ENCODE measurements at places on chromosomes 2 and 18.

DNA sequence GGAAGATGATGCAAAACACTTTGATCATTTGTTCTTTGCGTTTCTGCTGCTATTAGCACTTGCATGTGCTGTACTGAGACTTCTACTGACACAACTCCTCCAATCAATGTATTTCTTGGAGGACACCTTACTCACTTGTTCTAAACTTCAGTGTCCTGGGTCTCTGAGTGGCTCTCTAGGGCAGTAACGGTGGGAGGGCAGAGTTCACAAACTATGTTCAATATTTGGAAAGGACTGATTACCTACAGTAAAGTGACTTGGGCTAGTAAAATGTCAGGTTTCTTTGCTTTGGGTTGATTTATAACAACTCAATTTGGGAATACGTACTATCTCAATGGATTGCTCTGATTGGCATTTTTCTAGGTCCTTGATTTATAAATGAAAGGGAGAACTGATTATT is 49.3 kb upstream of the PAX8 start:
- no peak for DNase-seq

GRCh38 chr18:840023-840408 is 28.0 kb upstream of the YES1 start:
- DNase-seq = no peak

- no peak for DNase-seq
These were observed 22.1 kb upstream of the CTDP1 start for GRCh38 chr18:79657342-79657996.

GRCh38 chr18:60560071-60560470 is 187.5 kb upstream of the MC4R start:
- DNase-seq = no peak

GRCh38 chr2:69567157-69567908 is 76.2 kb downstream of the AAK1 start:
- no peak for DNase-seq

GRCh38 chr18:77133835-77134496 is 1.4 kb upstream of the MBP start:
- DNase-seq = no peak

- peak; percentile 49 for DNase-seq
These were observed 496 bp upstream of the ITGA4 start for GRCh38 chr2:181456660-181457120.

DNA sequence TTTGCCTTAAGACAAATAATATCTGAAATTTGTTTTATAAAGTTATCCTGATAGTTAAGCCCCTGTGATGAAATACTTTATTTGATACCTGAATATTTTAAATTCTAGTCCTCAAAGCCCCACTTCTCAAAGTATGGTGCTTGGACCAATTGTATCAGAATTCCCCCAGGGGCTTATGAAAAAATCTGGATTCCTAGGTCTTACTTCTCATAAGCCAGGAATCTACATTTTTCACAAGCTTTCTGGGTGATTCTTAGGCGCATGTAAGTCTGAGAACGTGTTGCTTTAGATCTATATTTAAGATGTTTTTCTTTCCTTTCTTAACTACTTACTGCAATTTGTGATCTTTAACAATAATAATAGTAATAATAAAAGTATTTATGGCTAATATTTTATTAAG is 53.1 kb downstream of the MYO1B start:
- DNase-seq = no peak

DNA sequence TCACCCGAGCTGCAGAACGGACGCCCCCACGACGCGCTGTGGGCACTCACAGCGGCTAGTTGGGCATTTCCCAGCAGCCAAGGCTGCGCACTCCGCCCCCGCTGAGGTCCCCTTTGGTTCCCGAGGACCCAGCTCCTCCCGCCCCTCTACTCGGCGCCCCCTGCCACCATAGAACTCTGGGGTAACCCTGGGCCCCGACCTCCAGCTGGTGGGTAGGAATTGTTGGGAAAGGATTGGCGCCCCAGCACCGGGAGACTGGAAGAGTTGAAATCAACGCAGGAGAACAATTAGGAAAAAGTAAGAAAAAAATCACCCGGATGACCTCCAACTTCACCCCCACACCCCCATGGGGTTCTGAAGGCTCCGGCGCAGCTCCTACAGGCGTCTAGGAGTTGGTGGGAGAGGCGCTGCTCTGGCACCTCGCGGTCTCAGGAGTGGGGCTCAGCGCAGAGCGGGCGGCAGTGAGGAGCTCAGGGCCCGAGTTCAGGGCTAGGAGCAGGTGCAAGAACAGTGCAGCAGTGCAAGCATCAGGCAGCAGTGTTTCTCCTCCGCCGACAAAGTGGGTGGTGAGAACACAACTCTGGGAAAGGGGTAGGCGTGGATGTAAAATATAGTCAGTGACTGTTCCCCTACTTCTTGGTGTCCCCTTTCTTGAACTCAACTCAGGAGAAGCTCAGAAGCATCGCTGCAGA is 14.0 kb downstream of the POU3F3 start:
- no peak for DNase-seq

GRCh38 chr2:37388074-37388473 is 43.6 kb downstream of the QPCT start:
- no peak for DNase-seq

DNA sequence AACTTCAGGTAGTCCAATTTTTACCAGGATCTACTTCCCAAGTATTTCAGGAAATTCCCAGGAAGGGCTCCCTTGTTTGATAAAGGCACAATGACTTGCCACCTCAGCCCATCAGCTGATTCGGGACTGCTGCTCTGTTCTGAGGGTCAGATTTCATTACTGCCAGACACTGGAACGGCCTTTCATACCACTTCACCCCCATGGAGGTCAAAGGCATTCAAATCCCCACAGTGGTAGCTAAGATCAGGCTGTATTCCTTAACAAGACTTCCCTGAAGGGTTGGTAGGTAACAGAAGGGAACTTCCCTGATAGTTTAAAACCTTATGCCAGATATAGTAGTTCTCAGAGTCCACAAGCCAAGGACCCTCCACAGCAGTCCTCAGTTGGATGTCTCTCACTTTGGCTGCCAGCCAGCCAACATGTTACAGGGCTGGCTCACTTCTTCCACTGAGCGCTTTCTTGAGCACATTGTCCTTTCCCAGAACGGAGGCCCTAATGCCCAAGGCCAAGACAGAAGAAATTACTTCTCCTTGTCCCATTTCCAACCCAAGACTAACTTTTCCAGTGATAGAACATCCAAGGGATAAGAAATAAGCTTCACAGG is 40.0 kb upstream of the GLS start:
- DNase-seq = no peak

GRCh38 chr2:40436093-40436475 is 15.8 kb downstream of the SLC8A1 start:
- no peak for DNase-seq

DNA sequence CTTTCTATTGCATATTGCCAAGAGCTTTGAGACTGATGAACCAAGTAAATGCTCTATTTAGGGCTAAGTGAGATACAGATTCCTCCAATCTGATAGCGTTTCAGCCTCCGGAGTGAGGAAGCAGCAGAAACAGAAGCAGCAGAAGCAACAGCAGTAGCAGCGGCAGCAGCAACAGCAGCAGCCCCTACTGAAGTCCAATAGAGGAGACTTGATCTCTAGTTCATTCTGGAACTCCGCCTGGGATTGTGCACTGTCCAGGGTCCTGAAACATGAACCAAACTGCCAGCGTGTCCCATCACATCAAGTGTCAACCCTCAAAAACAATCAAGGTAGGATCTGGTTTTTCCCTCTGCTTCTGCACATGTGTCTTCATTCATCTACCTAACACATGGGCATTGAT is at the start of gene DPP10:
Gene DPP10 (plus strand): TSS at position 132 of the 400 bp plus-strand sequence.
- DNase-seq = no peak

All from stimulated activated CD8-positive, alpha-beta memory T cell treated with anti-CD3 and anti-CD28 coated beads, Interleukin-7, amount 100 ng/mL, for 48 hours (primary cell).